ENCODE measurements at places on chromosomes 4 and X.

DNA sequence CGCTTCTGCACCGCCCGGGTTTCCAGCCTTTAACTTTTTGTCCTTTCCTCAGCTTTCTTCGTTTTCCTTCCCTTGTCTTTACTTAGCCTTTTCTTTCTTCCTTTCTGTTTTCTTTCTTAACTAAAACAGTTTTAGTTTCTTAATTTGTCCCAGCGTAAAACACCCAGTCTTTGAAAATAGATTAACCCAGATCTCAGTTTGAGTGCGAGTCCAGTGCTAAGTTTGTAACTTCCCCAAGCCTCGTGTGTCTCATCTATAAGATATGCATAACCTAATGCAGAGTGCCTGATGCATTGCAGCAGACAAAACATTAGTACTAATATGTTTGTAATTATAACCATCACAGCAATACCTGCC, 460 bp upstream of the GEMIN8 start:
- no peak for DNase-seq

DNA sequence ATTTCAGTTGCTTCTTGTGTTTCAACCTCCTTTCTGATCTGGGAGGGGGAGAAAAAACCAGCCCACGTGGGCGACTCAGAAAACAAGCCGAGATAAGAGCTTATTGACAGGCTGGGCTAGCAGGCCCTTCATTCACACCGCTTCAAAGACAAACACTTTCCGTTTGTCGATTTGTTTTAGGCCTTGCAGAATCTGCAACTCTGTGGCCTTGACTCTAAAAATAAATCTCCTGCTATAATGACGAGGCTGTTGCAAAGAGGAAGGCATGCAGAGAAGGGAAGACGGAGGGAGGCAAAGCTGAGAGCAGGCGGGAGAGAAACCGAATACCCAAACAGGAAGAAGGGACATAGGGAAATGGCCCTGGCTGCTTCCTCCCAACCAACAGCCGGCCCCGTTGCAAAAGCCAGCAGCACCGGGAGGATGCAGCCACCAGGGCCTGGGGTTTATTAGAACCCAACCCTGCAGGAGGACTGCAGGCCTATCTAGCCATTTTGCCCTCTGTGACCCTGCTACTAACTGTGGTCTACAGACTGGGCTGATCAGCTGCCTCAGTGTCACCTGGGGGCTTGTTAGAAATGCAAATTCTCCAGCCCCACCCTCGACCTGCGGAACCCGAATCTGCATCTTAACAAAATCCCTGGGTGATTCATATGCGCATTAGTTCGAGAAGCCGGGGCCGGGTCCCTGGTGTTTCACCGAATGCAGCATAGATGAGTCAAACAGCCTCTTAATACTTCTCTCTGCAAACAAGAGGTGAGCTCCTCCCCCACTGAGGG, 325.5 kb downstream of the BCOR start:
- no peak for DNase-seq

DNA sequence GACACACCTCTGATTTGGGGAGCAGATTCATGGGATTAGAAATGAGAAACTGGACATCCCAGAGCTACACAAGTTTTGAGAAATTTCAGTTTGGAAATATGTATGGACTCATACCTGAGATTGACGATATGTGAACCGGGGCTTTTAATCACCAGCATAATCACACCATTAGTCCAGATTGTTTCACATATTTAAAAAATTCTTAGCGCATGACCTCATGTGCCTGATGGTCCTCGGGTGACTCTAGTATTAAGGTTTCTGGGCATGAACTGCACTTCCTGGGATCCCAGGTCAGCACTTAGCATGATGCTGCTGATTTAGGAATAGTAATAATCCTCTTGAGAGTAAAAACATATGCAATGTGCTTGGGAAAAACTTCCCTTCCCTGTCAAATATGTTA, 91.9 kb upstream of the BCOR start:
- DNase-seq = no peak

- no peak for DNase-seq
Observed at GRCh38 chrX:79452881-79453280, 85.7 kb upstream of the ITM2A start.

GRCh38 chrX:132046533-132046932, 23.4 kb downstream of the STK26 start:
- no peak for DNase-seq

GRCh38 chr4:40251366-40251765, 54.5 kb downstream of the RHOH start:
- DNase-seq = no peak

DNA sequence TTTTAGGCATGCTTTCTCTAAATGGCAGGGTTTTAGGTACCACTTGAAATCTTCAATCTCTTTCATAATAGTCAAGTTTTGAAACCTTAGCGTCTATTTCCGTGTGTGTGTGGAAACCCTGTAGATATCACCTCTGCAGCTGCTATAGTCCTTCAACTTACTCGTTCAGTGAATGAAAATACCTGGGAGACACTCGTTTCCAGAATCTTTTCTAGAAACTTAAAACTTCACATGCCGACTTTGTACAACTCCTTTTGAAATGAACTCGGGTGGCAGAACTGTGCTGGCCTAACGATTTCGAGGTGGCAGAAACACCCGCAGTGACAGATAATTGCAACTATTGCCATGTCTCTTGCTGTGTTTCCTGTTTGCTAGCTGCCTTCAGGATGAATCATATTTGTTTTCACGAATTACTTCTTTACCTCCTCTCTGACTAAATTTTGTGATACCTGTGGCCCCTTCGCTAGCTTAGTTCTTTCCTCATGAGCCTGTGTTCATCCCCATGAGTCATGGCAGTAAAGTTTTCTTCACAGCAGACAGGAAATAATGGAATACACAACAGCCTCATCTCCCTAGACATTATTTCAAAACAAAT, 104.7 kb upstream of the SMIM10 start:
- DNase-seq = no peak

Data from LNCaP clone FGC (cell line).